ENCODE measurements at places on chromosomes 5 and 9. TPM values are rescaled to one million over a fixed set of nuclear protein-coding genes. Genes with fewer than 3 reads are reported as not detected.

DNA sequence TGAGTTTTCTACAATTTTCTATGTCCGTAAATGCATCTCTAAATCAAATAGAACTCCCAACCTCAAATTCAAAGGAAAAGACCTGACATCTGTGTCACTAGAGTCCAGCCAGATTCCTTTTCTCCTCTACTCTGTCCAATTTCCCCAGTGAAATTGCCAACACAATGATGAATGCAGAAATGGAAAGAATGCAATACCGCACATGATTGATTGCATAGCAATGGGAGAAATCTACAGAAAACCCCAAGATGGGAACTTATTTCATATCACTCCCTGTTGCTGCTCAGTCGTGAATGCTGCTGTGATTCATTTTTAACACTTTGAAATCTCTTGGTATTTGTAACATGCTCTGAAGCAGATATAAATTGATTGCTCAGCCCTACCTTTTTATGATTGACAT lies 355.1 kb upstream of the TUSC1 start:
- H3K27ac ChIP-seq: no peak overlapping the region
- H3K27me3 ChIP-seq: peaks cover 11% of the 10 kb centered on the region
- peaks cover 9% of the 10 kb centered on the region for H3K4me1 ChIP-seq

DNA sequence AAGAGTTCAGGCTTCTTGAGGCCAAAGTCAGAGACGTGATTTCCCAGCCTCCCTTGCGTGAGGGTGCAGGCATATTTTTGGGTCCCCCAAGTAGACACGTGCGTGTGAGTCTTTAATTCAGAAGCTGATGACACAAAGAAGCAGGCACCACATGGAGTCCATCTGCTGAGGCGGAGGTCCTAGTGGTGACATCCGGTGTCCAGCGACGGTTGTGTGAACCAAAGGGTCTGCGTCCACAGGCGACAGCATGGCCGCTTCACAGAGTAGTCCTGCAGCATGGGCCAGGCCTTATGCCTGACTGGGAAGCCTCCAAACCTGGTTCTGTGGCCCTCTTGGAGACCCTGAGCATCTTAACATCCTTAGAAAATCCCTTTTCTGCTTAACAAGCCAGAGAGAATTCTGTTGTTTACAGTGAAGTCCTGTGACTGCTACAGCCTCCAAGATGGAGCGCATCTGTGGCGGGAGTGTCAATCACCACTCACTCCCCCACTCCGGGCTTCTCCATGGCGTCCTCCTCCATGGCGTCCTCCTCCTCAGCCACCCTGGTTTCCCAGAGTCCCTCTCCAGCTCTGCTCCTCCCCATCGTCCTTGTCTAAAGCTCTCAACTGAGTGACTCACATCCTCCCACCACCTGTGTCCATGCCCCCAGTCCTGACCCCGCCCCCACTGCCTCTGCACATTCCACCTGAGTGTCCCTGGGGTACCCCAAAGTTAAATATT lies 133.8 kb downstream of the PAX5 start:
- H3K27me3 ChIP-seq: peaks cover 79% of the 10 kb centered on the region
- H3K27ac ChIP-seq: no peak overlapping the region
- DNase-seq: no peak
- no peaks in the 10 kb centered on the region for H3K36me3 ChIP-seq
- H3K4me3 ChIP-seq: no peak overlapping the region

- H3K4me1 ChIP-seq: peaks cover 61% of the 10 kb centered on the region
- H3K4me3 ChIP-seq: peak within 1 kb of the TSS; percentile 98
- no peaks in the 10 kb centered on the region for H3K27me3 ChIP-seq
- peak within 1 kb of the TSS; percentile 97 for H3K27ac ChIP-seq
- no peak for DNase-seq
These were observed at the start of gene ZNF462 for GRCh38 chr9:106862821-106863720. ZNF462 (plus strand) TSS chr9:106863166; CDS start chr9:106923384, 60,218 bp downstream.

MLANA gene
- not detected for total RNA-seq

DNA sequence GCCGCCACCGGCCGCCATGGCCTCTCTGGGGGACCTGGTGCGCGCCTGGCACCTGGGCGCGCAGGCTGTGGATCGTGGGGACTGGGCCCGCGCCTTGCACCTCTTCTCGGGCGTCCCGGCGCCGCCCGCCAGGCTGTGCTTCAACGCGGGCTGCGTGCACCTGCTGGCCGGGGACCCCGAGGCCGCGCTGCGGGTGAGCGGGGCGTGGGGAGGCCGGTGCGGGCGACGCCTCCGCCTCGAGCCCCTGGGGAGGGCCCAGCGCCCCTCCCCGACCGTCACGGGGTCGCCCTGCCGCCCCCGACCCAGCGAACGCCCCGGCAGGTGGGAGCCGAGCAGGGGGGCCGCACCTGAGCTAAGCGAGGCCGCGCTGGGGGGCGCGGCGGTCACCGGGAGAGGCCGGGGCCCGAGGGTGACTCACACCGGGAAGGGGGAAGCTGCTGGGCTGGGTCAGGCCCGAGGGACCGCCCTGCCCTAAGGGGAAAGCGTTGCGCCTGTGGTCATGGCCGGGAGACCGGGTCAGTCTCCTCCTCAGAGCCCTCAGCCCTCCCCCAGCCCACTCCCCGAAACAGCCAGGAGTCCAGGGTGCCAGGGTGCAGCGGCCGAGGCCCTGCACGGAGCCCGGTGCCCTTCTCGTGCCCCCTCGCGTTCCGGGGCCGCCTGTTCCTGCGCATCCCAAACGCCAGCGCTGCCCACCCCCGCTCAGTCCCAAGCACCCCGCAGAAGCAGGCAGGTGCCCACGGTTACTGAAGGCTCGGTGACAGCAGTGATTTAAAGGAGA lies 510 bp downstream of the NOXA1 start:
- no peak overlapping the region for H3K27ac ChIP-seq
- H3K4me3 ChIP-seq: no peak overlapping the region
- peak; percentile 89 for DNase-seq
- H3K27me3 ChIP-seq: no peaks in the 10 kb centered on the region
- H3K4me1 ChIP-seq: peaks cover 18% of the 10 kb centered on the region

DAPK1 gene
- total RNA-seq: 87.9 TPM

GRCh38 chr9:6502399-6502798 lies 89.4 kb downstream of the UHRF2 start:
- H3K27ac ChIP-seq: no peak overlapping the region
- no peaks in the 10 kb centered on the region for H3K27me3 ChIP-seq
- no peak overlapping the region for H3K4me3 ChIP-seq
- H3K36me3 ChIP-seq: peaks cover 29% of the 10 kb centered on the region
- peaks cover 14% of the 10 kb centered on the region for H3K4me1 ChIP-seq
- DNase-seq: no peak

LNPEP gene
- 31.4 TPM for total RNA-seq

- H3K36me3 ChIP-seq: no peaks in the 10 kb centered on the region
- peaks cover 34% of the 10 kb centered on the region for H3K4me1 ChIP-seq
- peaks cover 5% of the 10 kb centered on the region for H3K27me3 ChIP-seq
- H3K27ac ChIP-seq: no peak overlapping the region
- no peak for DNase-seq
- H3K4me3 ChIP-seq: no peak overlapping the region
These were observed 99.9 kb downstream of the ANKRD18B start for GRCh38 chr9:33623658-33624586.

DNA sequence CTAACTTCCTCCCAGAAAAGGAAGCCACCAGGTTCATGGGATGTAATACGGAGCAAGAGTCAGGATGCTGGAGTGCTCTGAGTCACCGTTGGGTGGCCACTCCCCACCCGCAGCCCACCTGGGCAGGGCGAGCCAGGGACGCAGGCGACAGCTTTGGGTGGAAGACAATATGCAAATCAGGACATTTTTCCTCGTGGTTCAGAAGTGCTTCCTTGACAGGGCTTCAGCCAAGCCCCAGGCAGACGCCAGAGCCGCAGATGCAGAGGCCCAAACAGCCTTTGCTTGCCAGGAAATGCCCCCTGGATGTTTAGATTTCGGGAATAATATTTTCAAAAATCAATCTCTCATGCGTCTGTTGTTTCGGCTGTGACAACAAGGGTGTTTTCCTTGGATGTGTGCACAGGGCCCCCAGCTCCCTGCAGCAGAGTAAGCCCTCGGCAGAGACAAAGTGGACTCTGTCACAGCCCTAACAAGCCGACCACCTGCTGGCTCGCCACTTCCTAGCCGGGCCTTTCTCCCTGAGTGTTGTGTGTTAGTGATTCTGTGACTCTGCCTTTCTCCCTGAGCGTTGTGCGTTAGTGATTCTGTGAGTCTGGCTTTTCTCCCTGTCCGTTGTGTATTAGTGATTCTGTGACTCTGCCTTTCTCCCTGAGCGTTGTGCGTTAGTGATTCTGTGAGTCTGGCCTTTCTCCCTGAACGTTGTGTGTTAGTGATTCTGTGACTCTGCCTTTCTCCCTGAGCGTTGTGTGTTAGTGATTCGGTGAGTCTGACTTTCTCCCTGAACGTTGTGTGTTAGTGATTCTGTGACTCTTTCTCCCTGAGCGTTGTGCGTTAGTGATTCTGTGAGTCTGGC lies 11.8 kb upstream of the SLC9A3 start:
- peaks cover 2% of the 10 kb centered on the region for H3K36me3 ChIP-seq
- no peak overlapping the region for H3K27ac ChIP-seq
- peaks cover 36% of the 10 kb centered on the region for H3K27me3 ChIP-seq

- peaks cover 5% of the 10 kb centered on the region for H3K27me3 ChIP-seq
- no peak overlapping the region for H3K27ac ChIP-seq
- H3K36me3 ChIP-seq: no peaks in the 10 kb centered on the region
- no peak for DNase-seq
These were observed 341.1 kb downstream of the MAT2B start for GRCh38 chr5:163846512-163846911.

SLIT3 gene
- 119 TPM for total RNA-seq

GRCh38 chr5:93574491-93575305 lies 6.3 kb downstream of the NR2F1-AS1 start:
- peaks cover 54% of the 10 kb centered on the region for H3K4me1 ChIP-seq
- H3K36me3 ChIP-seq: peaks cover 2% of the 10 kb centered on the region
- H3K27ac ChIP-seq: peak overlapping the region; percentile 28

GRCh38 chr5:164617290-164617689 lies 1111.9 kb downstream of the MAT2B start:
- no peak overlapping the region for H3K4me3 ChIP-seq
- no peak overlapping the region for H3K27ac ChIP-seq
- no peaks in the 10 kb centered on the region for H3K4me1 ChIP-seq
- no peaks in the 10 kb centered on the region for H3K36me3 ChIP-seq
- no peak for DNase-seq
- H3K27me3 ChIP-seq: peaks cover 7% of the 10 kb centered on the region

DNA sequence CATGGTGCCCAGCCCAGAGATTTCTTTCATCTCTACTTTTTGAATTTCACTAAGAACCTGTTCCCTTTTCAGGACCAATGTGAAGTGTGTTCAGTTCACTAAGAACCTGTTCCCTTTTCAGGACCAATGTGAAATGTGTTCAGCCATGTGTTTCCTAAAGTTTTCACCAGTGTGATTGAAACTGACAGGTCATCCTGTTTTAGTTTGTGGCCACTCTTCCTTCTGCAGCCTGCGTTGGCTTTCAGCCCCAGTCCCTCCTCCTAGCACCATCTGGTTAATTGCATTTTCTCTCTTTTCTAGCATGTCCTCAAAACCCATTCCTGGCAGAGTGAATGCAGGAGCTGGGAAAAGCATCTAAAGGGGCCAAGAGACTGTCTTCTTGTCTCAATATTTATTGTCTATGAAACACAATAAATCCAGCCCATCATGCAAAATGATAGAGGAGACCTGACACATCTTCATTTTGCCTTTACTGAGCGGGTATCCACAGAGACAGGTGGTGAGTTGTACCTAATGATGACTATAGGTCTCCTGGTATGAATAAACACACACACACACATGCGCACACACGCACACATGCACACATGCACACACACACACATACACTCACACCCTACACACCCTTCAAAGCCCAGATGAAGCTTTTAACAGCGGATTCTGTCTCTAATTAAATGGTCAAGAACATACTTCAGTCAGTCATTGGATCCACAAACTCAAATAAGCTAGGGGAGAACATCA lies 6.1 kb upstream of the PANK3 start:
- H3K4me1 ChIP-seq: peaks cover 2% of the 10 kb centered on the region
- H3K27me3 ChIP-seq: peaks cover 4% of the 10 kb centered on the region
- no peak for DNase-seq
- H3K27ac ChIP-seq: no peak overlapping the region

SH3GLB2 gene
- 57.8 TPM for total RNA-seq

SLC34A3 gene
- total RNA-seq: not detected

INSYN2B gene
- 0.12 TPM for total RNA-seq

- H3K36me3 ChIP-seq: peaks cover 5% of the 10 kb centered on the region
- H3K27me3 ChIP-seq: no peaks in the 10 kb centered on the region
- H3K4me3 ChIP-seq: no peak overlapping the region
These were observed 12.0 kb downstream of the GPSM1 start for GRCh38 chr9:136339173-136339957.

GOLGA2 gene
- total RNA-seq: 210 TPM

DNA sequence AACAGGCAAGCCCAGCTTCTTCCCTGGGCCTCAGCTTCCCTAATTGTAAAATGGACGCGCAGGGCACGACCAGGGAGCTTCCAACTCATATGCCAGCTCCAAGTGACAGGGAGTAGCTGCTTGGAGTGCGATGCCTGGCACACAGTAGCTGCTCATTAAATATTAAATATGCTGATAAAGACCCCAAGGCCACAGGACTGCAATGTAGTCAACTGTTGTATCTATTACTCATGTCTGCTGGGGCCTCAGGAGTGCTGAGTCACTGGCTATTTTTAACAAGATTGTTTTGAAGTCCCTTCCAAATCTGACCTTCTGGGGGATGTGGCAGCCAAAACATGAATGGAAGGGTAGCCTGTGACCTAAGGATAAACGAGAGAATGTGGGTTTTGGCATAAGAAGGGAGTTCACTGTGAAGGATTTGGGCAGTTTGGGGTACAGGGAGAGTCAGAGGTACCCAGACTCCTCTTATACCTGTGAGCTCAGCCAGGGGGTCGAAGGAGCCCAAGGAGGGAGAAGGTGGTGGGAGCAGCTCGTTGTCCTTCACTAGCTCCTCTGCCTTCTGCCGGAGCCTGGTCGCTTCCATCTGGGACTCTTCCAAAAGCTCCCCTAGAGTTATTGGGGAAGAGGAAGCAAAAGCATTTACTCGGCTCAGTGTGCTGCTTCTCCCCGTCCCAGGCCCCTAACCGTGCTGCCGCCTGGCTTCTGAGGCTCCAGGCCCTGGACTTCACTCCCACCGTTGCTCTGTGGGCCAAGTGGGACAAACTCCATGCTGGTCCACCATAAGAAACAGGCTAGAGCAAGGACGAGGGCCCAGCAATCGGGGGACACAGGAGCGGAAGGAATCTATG lies 17.5 kb downstream of the TNIP1 start:
- peaks cover 16% of the 10 kb centered on the region for H3K36me3 ChIP-seq
- H3K4me1 ChIP-seq: peaks cover 74% of the 10 kb centered on the region
- H3K4me3 ChIP-seq: peak overlapping the region; percentile 55
- DNase-seq: no peak
- H3K27ac ChIP-seq: peak overlapping the region; percentile 99

- H3K36me3 ChIP-seq: peaks cover 18% of the 10 kb centered on the region
- DNase-seq: no peak
- H3K4me3 ChIP-seq: no peak overlapping the region
- H3K27ac ChIP-seq: no peak overlapping the region
These were observed 81.9 kb downstream of the PTPN3 start for GRCh38 chr9:109416135-109416706.

NIPAL4 gene
- total RNA-seq: 0.87 TPM

- no peak overlapping the region for H3K27ac ChIP-seq
- no peaks in the 10 kb centered on the region for H3K36me3 ChIP-seq
- no peak overlapping the region for H3K4me3 ChIP-seq
- H3K27me3 ChIP-seq: no peaks in the 10 kb centered on the region
These were observed 131.0 kb upstream of the TARS1 start for GRCh38 chr5:33309536-33310345.

- no peaks in the 10 kb centered on the region for H3K27me3 ChIP-seq
- H3K27ac ChIP-seq: no peak overlapping the region
- peaks cover 51% of the 10 kb centered on the region for H3K4me1 ChIP-seq
- no peak for DNase-seq
These were observed 87.4 kb downstream of the SGCD start for GRCh38 chr5:156414391-156414790.

Data from chondrocyte (in vitro differentiated cells).